ENCODE measurements at places on chromosomes 4 and X. TPM values are rescaled to one million over a fixed set of nuclear protein-coding genes. Genes with fewer than 3 reads are reported as not detected.

DNA sequence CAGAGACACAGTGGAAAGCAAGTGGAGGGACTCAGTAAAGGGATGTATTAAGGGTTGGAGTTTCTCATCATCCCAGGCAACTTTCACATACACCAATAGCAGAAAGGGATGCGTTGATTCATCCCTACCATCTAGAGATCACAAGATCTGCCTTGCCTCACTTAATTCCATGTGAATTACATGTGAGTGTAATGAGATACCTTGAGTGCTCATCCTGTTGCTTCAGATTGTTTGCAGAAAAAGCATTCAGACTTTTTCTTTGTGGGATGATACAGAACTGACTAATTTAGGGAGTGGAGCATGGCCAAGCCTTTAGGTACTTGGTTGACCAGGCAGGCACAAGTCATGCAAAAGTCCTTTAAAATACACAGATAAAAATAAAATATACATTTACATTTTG lies 124.8 kb upstream of the SLIT2 start:
- H3K36me3 ChIP-seq, result no peaks in the 10 kb centered on the region
- DNase-seq, result no peak
- H3K4me1 ChIP-seq, result no peaks in the 10 kb centered on the region
- H3K27me3 ChIP-seq, result no peaks in the 10 kb centered on the region

- no peak overlapping the region for H3K4me3 ChIP-seq
- no peaks in the 10 kb centered on the region for H3K4me1 ChIP-seq
- H3K36me3 ChIP-seq, result peaks cover 7% of the 10 kb centered on the region
- DNase-seq, result no peak
These were observed 65.2 kb upstream of the TLR2 start for GRCh38 chr4:153618833-153619232.

- H3K27me3 ChIP-seq, result no peaks in the 10 kb centered on the region
- DNase-seq, result no peak
- no peaks in the 10 kb centered on the region for H3K4me1 ChIP-seq
- no peak overlapping the region for H3K4me3 ChIP-seq
- no peak overlapping the region for H3K27ac ChIP-seq
These were observed 343.1 kb upstream of the NOCT start for GRCh38 chr4:138672393-138672976.

DNA sequence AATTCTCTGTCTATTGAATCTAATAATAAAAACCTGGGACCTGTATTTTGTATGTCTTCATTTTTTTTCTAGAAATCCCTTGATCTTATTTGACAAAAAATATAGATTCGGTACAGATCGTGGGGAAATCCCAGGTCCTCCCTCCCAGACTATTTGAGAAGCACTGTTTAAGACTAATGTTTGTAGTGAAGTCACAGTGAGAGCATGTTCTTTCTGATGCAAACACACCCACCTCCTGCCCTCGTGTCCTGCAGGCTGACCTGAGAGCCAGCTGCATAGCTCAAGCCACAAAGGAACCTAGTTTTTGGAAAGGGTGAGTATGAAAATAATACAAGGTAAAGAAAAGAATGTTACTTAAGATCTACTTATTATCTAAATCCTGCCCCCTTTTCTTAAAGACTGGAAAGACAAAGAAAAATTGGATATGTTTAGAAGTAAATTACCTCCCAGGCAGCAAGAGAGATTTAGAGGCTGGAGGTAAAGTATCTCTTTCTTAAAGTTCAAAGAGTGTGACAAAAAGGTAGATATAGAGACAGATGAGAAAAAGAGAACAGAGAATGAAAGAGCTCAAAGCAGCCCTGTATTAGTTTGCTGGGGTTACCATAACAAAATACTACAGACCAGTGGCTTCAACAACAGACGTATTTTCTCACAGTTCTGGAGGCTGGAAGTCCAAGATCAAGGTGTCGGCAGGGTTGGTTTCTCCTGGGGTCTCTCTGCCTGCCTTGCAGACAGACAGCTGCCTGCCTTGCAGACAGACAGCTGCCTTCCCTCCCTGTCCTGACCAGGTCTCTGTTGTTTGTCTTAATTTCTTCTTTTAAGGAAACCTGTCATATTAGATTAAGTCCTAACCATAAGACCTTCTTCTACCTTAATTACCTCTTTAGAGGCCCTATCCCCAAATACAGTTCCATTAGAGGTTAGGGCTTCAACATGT lies 20.4 kb upstream of the DCTD start:
- H3K27me3 ChIP-seq, result no peaks in the 10 kb centered on the region
- H3K4me1 ChIP-seq, result no peaks in the 10 kb centered on the region
- no peak overlapping the region for H3K27ac ChIP-seq
- no peak overlapping the region for H3K4me3 ChIP-seq
- H3K36me3 ChIP-seq, result no peaks in the 10 kb centered on the region

GRCh38 chr4:150366487-150366999 lies 215.4 kb upstream of the MAB21L2 start:
- no peak overlapping the region for H3K27ac ChIP-seq
- no peaks in the 10 kb centered on the region for H3K4me1 ChIP-seq

DNA sequence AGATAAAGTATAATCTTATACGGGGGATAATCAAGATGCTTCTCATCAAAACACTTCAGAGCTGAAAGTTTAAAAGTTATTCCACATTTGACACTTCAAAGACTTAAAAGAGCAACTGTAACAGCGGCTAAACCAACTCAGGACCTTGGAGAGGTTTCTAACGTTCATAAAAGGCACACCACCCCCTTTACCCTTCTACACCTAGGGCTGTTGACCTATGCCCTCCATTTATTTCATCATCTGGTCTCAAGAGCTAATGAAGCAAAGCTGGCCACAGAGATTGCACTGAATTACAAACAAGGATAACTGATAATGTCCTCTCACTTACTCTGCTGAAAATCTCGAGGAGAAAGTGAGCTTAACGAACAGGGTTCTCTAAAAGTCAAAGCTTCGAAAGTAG lies 1.1 kb upstream of the RPS6KA6 start:
- H3K27ac ChIP-seq, result no peak overlapping the region
- H3K4me1 ChIP-seq, result no peaks in the 10 kb centered on the region
- H3K4me3 ChIP-seq, result no peak overlapping the region
- no peaks in the 10 kb centered on the region for H3K27me3 ChIP-seq
- DNase-seq, result no peak

MAGEH1 gene
- total RNA-seq, result 14.3 TPM

SLC6A8 gene
- 1.8 TPM for total RNA-seq

FRAS1 gene
- total RNA-seq, result 0.05 TPM

DNA sequence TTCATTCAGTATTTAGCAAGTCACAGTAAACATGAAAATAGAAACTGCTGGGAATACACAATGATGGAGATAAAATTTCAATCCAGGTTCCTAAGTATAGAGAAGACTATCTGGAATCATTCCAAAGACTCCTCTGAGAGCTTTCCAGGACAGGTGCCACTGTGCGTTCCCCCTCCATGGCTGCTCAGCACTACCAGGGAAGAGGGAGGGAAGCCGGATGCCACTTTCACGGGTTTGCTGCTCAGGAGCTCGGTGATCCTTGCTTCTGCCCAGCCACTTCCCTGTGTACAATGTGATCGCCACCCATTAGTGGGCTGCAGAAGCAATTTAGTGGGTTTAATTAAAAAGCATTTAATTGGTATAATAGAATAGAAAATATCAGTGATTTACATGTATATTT lies 94.5 kb downstream of the FNIP2 start:
- H3K27ac ChIP-seq, result no peak overlapping the region
- H3K4me3 ChIP-seq, result no peak overlapping the region
- no peaks in the 10 kb centered on the region for H3K36me3 ChIP-seq
- no peaks in the 10 kb centered on the region for H3K27me3 ChIP-seq
- no peaks in the 10 kb centered on the region for H3K4me1 ChIP-seq

DNA sequence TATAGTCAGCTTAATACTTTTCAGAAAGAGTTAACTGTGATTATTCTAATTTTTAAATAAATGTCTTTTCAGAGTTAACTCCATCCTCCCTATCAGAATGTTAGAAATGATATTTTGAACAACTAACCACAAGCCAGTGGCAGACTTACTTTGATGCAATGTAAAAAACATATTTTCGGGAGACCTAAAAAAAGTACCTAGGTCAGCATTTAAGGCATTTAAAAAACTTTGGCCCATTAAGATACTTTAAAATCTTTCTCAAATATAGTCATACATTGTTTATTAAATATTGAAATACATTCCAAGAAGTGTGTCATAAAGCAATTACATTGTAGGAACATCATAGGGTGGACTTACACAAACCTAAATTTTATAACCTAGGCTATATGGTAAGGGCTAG lies 426.1 kb downstream of the PABPC4L start:
- H3K27ac ChIP-seq, result no peak overlapping the region
- no peaks in the 10 kb centered on the region for H3K27me3 ChIP-seq
- H3K36me3 ChIP-seq, result no peaks in the 10 kb centered on the region
- H3K4me1 ChIP-seq, result no peaks in the 10 kb centered on the region
- H3K4me3 ChIP-seq, result no peak overlapping the region

DNA sequence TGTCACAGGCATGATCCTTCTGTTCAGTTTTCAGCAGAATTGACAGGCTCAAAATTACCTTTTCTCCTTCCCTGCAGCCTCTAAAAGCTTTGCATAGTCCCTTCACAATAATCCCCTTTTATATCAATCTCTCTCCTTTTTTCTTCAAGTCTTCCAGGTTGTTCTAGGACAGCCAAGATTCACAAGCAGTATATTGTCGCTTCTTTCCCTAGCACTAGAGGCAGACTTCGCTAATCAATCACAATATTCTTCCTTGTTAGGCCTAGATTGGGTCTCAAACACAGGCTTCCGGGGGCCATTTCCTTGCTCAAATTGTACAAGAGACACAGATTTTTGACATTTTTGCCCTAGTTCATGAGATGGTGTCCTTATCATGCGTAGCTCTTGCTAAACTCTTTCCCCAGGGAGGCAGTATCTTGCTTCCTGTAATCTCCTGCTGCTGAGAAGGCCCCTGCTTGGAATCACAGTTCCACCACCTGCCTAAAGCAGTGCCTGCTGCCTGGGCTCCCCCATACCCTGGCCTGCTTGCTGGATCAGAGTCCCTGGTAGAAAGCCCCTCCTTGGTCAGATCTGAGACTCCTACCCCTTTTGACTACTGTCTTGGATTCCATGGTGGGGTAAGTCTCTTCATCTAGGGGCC lies 57.3 kb downstream of the DMP1 start:
- no peak overlapping the region for H3K4me3 ChIP-seq
- H3K27ac ChIP-seq, result no peak overlapping the region
- no peak for DNase-seq

DNA sequence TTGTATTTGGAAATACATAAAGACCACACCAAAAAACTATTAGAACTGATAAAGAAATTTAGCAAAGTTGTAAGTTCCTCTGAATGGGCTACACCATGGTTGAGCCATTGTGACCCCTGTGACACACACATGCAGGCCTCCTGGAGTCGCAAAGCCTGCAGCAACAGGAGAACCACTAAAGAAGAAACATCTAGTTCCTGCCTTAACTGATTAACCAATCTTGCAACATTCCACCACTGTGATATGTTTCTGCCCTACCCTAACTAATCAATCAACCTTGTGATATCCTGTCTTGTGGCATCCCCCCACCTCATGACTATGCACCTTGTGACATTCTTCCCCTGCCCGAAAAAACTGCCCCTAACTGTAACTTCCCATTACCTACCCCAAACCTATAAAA lies 401.8 kb downstream of the PRDM5 start:
- no peaks in the 10 kb centered on the region for H3K36me3 ChIP-seq
- no peak overlapping the region for H3K4me3 ChIP-seq
- no peak for DNase-seq
- no peaks in the 10 kb centered on the region for H3K27me3 ChIP-seq
- no peak overlapping the region for H3K27ac ChIP-seq
- no peaks in the 10 kb centered on the region for H3K4me1 ChIP-seq

MSX1 gene
- total RNA-seq, result not detected
